ENCODE measurements at places on chromosomes 5 and 9.

DNA sequence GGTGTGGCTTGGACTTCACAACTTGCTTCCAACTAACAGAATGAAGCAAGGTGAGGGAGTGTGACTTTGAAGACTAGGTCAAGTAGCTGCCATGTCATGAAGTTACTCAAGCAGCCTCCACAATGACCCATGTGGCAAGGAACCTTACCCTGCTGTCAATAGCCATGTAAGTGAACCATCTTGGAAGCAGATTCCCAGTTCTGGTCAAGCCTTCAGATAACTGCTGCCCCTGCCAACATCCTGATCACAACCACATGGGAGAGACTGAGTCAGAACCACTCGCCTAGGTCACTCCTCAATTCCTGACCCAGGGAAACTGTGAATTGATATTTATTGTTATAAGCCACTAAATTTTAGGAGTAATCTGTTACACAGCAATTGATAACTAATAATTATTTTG, 10.9 kb downstream of the ZCCHC10 start:
- DNase-seq = no peak

- peak; percentile 33 for DNase-seq
Measured at GRCh38 chr5:172854451-172854871, 20.4 kb downstream of the ERGIC1 start.

GRCh38 chr5:146514575-146514974, 1.4 kb downstream of the GPR151 start:
- no peak for DNase-seq

GRCh38 chr9:116986015-116986414, 298.9 kb downstream of the TRIM32 start:
- no peak for DNase-seq

GRCh38 chr9:137879052-137879451, 1.5 kb downstream of the CACNA1B start:
- no peak for DNase-seq

DNA sequence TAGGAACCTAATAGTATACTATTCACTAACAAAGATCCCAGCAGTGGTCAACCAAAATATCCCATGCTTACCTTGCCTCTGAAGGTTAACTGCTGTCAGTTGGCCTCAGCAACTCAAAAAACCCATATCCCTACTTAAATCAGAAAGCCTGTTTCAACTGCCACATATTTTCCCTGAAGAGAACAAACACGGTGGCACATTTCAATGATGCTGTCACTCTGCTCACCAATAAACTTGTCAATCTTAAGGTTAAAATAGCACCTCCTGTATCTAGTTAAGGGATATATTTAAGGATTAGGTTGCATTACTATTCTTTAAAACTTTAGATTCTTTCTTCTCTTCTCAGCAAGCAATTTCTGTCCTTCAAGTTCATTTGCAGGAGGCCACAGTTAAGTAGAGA, 986.9 kb downstream of the CDH18 start:
- DNase-seq = no peak

DNA sequence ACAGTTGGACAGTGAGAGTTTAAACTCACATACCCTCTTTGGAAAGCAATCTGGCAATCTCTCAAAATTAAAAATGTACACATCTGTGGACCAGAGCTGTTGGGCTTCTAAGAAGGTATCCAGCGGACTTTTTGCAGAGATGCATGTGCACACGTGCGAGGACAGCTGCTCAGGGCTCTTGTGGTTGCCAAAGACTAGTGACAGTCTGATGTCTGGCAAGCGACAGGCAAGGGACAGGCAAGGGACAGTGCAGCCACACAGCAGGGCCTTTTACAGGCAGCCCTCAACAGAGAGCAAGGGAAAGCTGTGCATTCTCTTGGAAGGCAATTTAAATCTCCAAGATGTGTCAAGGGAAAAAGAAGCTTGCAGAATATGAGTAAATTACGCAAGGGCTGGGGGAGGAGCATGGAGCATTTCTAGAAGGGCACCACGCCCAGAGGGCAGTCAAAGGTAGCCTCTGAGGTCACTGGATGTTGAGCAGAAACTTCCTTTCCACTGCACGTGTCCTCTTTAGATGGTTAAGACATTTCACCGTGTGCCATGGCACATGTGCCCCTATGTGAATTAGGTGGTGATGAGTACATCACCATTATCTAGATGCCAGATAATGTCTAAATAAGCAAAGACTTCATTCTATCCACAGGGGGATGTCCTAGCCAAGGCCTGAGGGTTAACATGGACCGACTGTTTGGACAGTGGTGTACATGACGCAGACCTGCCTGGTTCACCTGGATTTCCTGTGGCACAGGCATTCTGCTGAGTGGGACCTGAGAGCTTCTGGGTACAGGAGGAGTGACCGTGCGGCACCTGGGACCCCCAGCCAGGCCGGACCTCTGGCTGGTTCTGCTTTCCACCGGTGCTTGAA, 9.1 kb downstream of the GFPT2 start:
- no peak for DNase-seq

- no peak for DNase-seq
Measured at GRCh38 chr9:79766091-79766490, 194.3 kb downstream of the TLE4 start.

DNA sequence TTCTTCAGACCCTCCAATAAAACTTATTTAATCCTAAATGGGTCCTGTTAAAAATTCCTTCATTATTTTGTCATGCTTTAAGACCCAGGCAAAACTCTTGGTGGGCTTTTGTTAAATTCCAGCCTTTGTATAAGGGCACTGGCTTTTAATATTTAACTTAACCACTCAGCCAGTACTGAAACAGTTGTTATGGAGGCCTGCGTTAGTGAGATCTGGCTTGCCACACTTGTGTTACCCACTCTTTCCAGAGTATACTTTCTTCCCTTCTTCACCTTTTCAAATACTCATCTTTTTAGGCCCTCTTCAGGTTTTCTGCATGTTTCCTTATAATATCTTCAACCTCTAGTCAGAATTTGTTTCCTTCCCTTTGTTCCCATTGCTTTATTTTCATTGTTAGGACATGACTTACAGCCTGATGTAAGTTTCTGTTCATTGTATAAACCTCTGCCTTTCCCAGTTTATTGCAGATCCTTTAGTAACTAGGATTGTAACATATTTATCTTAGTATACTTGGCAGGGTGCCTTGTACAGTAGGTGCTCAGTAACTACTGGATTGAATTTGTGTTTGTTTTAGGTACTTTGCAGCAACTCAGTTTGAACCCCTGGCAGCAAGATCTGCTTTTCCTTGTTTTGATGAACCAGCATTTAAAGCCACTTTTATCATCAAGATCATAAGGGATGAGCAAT, 48.8 kb downstream of the LNPEP start:
- no peak for DNase-seq

DNA sequence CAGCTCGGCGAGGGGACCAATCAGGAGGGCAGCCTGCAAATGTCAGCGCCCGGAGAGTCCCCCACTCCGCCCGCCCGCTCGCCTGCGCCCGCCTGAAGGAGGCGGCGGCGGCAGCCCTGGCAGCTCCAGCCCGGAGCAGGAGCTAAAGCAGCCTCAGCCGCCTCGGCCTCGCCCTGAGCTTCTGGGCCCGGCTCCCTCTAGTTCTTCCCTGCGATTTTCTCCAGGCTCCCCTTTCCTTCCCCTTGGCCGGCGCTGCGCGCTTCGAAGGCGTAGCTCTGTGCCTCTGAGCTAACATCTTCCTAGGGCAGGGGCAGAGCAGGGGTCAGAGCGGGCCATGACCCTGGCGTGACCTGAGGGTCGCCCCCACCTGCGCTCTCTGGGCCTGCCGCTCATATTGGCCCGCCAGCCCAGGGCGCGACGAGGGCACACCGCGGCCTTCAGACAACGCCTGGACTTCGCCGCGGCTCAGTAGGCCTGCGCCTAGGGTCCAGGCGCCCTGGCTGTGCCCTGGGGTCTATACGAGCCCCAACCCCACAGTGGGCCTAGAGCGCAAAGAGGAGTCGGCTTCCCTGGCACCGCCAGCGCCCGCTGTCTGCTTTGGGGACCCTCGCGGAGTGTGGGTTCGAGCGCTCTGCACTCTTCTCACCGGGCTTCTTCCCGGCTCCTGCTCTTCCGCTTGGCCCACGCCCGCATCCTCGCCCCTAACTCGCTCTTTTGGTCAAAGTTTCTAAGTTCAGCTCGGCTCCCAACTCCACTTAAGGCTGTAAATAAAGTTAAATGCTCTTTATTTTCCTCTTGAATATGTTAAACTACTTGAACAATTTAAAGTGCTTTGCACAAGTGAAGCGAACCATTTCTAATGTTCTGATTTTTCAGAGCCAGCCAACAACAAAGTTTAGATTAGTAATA, 504 bp upstream of the OTP start:
- DNase-seq = no peak

GRCh38 chr5:78771260-78772205, 123.0 kb upstream of the LHFPL2 start:
- DNase-seq = no peak

DNA sequence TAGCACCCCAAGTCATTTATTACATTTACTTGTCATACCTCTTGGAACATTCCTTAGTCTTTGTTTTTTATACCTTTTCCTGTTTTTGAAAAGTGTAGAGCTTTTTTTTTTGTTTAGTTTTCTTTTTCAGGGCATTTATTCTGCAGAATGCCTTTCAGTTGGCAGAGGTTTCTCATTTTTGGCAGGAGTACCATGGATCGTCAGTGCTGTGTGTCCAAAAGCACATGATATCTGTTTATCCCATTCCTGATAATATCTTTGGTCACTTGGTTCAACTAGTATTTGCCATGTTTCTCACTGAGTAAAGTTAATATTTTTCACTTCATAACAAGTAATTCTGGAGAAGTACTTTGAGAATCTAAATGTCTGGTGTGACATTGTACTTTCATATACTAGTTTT, 10.7 kb downstream of the OGN start:
- no peak for DNase-seq

GRCh38 chr5:177134697-177135225, 1.2 kb downstream of the NSD1 start:
- no peak for DNase-seq

DNA sequence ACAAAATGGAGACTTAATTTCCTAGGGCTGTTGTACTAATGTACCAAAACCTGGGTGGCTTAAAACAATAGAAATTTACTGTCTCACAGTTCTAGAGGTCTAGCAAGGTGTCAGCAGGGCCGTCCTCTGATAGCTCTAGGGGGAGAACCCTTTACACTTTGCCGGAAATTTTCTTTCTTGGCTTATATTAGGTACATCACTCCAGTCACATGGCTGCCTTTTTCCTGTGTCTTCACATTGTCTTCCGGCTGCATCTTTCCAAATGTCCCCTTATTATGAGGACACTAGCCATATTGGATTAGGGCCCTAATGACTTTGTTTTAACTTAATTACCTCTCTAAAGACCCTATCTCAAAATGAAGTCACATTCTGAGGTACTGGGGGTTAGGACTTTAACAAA, 5.8 kb downstream of the UHRF2 start:
- DNase-seq = no peak

GRCh38 chr9:133031130-133031422, 279 bp downstream of the GTF3C5 start:
- no peak for DNase-seq

GRCh38 chr5:75678155-75678554, 39.1 kb downstream of the POC5 start:
- no peak for DNase-seq

DNA sequence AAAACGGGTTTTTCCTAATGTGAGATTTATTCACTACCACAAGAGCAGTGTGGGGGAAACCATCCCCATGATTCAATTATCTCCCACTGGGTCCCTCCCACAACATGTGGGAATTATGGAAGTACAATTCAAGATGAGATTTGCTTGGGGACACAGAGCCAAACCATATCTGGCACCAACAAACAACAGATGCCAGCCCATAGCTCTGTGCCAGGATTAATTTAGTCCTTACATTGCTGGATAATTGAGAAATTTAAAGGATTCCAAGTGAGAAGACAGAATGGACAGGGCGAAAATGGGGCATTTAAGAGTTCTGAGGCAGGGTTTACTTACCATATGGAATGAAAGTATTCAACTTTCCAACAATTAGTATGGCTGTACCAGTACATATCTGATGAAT, 30.8 kb upstream of the DNAH5 start:
- no peak for DNase-seq
